ENCODE measurements at places on chromosomes 5 and 9. TPM values are rescaled to one million over a fixed set of nuclear protein-coding genes. Genes with fewer than 3 reads are reported as not detected.

GRCh38 chr5:71600783-71601182 lies 13.6 kb downstream of the MCCC2 start:
- no peak for DNase-seq

GRCh38 chr9:111276431-111277128 lies 53.4 kb downstream of the OR2K2 start:
- no peak for DNase-seq

- DNase-seq, result no peak
Measured at GRCh38 chr9:27110181-27110580, 1.2 kb downstream of the TEK start.

GRCh38 chr5:157477814-157478494 lies 17.9 kb downstream of the NIPAL4 start:
- no peak for DNase-seq

DNA sequence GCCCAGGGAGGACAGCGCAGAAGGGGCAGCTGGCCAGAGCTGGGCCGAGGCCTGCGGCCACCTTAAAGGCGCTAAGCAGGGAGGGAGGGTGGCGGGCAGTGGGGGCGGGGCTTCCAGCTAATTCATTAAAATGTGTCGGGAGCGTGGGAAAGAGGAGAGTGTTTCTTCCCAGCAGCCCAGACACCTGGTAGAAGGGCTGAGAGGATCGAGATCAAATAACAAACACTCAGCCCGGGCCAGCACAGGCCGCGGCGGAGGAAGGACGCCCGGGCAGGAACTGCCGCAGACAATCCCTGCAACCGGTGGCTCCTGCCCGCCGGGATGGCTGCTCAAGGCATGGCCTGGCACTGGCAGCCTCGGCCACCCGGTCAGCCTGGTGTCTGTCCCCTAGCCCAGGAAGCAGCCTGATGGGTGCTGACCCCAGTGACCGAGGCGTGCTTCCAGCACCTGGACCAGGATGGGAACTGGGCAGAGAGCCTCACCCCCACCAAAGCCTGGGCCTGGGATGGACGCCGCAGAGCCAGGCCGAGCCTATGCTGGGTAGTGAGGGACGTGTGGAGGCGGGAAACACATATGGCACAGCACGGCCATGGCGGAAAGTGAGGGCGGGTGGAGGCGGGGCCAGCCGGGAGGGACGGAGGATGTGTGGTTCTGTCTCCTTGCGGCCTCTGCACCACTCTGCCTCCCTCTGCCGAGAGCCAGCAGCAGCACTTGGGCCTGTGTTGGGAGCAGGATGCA lies 3.2 kb upstream of the NRARP start:
- no peak for DNase-seq

DNA sequence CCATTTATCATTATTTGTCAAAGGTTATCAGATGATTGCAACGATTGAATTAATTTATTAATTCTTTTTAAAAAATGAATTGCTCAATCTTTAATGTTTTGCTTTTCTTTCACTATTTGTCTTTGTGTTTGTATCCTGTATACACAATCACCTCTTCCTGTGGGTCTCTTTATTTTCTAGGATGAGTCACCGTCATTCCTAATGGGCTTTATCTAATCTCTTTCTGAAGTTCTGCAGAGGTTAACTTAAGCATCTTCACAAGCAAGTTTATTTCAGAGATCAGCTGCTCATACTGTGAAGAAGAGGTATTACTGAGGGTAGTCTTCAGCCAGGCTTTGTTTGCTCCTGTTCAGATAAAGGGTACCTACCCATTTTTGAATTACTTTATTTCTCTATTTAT lies 323.9 kb downstream of the NNT start:
- no peak for DNase-seq

- no peak for DNase-seq
Measured at GRCh38 chr5:137223324-137224295, 275.5 kb downstream of the SPOCK1 start.

DNA sequence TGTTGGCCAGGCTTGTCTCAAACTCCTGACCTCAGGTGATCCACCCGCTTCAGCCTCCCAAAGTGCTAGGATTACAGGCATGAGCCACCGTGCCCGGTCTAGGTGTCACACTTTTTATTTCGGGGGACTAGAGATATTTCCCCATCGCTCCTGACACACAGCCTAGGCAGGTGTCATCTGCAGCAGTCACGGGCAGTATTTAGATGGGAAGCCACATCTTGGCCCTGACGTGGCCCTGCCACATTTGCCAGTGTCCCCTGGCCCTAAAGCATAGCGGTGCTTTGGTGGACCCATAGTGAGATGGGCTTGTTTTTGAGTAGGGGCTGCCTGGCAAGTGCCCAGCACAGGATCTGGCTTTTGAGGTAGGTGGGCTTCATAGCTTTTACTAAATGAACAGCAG lies 45.0 kb upstream of the LRRTM2 start:
- no peak for DNase-seq

DNA sequence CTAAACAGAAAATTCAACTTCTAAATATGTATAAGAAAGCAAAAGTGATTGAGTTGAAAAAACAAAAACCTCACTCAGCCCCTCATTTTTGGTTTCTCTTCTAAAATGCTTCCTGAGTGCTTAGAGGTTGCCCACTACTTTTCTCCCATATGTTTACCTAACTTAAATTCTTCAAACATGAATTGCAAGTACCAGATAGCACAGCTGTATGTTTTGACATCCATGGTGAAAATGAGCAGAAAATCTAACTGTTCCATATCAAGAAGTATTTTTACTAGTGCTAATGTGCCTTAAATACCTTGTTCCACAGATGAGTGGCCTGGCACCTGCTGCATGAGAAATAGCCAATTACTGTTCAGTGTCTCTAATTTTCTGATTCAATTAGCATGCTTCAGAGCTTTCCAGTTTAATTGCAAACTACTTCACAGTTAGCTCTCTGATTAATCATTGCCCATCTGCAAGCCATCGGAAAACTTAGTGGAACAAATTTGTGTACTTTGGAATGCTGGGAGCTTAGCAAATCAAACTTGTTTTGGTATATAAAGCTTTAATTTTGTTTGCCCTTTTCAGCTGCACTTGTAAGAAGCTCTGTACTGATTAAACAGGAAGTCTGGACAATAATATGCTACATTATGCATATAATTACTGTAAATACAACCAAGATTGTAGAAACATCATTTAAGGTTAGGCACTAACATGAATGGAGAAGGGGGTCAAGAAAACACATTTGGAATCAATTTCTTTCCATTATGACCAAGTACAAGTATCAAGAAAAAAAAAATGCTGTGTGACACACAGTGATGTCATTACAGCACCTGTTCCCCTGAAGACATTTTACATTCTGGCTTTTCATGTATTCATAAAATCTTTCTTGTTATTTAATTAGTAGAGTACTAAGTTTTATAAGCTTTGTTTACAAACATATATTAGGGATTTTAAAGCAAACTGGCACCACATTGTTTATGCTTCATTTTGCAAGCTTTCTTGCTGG lies 65.6 kb downstream of the POU5F2 start:
- DNase-seq, result peak; percentile 49

DNA sequence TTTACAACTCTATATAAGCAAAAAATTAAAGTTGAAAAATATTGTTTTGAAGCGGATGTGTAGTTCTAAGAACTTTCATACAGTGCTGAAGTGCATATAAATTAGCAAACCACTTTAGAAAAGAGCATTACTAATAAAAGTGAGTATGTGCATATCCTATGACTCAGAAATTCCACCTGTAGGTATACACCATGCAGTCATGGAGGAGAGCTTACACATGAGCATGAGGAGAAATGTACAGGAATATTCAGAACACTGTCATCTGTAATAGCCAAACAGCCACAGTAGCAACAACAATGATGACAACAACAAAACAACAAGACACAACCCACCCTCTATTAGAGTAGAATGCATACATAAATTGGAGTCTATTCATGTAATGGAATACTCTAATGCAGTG lies 138.2 kb upstream of the ARRDC3 start:
- no peak for DNase-seq

- no peak for DNase-seq
Measured at GRCh38 chr5:167319243-167319642, 972.2 kb upstream of the WWC1 start.

DNA sequence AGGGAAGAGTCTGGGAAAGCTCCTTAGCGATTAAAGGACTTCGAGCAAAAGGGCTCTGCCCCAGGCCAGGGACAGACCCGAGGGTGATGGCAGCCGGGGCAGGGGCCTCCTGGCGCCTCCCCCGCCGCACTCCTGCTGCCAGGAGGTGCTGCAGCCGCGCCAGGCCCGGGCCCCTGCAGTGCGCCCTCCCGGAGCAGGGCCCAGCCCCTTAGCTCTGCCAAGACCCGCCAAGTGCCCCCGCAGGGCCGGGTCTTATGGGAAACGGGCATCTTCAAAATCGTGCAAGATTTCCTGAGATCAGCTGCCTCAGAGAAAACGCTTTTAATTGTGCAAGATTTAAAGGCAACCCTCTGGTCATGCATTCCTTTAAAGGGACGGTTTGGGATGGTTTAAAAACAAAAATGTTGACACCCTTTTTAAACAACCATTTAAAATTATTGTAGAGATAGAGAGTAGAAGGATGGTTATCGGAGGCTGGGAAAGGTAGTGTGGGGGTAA lies 52.4 kb downstream of the CDC14B start:
- DNase-seq, result no peak

- DNase-seq, result no peak
Measured at GRCh38 chr5:73495772-73496335, 2.4 kb upstream of the BTF3 start.

GRCh38 chr5:107254214-107254901 lies 416.4 kb downstream of the EFNA5 start:
- DNase-seq, result no peak

DNA sequence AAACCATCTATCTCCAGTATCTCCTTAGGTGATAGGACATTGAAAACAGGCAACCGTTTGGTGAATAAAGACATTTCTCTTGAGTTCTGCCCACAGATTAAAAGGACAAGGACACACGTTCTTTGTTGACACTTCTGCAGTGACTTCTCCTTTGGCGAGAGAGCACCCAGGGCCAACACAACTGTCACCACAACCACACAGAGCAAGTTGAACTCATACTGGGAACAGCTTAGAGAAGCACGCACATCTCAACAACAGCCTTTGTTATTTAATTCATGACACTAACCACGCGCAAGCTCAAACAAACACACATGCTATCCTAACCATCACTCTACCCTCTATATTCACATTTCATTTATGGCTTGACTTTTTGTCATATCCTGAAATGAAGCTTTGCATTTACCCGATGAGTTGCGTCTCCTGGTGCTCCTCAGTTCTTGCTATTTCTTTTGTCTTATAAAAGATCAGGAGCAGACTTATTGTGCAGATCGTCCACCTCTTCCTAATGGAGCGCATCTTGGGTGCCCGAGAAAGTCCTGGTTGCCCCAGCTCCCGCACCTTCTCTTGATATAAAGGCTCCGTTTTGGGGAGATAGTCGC lies 543 bp downstream of the ST8SIA4 start:
- no peak for DNase-seq

ZBTB6 gene
- 11.7 TPM for total RNA-seq

TCF7 gene
- total RNA-seq, result 0.83 TPM

C8G gene
- total RNA-seq, result not detected

PCDHB9 gene
- total RNA-seq, result 0.18 TPM

CCDC69 gene
- total RNA-seq, result 0.56 TPM
